ENCODE measurements at places on chromosomes 13 and 19.

DNA sequence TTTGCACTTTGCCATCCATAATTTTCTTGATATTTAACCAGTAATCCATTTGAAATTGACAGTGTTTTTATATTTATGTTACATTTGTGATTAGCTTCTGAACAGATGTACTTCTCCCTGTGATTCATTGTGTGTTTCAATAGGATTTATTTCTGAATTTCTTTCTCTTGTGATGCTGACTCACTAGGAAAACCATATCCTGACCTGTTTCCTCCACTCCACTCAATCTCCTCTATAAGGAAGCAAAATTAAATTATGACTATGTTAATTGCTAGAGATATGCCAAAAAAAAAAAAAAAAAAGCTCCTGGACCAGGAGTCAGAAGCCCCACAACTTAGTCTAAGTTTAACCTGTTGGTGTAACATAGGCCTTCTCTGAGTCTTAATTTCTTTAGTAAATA, 614.6 kb upstream of the SPRY2 start:
- H3K36me3 ChIP-seq = no peaks in the 10 kb centered on the region
- H3K4me3 ChIP-seq = no peak overlapping the region
- no peaks in the 10 kb centered on the region for H3K4me1 ChIP-seq
- no peak overlapping the region for H3K27ac ChIP-seq

DNA sequence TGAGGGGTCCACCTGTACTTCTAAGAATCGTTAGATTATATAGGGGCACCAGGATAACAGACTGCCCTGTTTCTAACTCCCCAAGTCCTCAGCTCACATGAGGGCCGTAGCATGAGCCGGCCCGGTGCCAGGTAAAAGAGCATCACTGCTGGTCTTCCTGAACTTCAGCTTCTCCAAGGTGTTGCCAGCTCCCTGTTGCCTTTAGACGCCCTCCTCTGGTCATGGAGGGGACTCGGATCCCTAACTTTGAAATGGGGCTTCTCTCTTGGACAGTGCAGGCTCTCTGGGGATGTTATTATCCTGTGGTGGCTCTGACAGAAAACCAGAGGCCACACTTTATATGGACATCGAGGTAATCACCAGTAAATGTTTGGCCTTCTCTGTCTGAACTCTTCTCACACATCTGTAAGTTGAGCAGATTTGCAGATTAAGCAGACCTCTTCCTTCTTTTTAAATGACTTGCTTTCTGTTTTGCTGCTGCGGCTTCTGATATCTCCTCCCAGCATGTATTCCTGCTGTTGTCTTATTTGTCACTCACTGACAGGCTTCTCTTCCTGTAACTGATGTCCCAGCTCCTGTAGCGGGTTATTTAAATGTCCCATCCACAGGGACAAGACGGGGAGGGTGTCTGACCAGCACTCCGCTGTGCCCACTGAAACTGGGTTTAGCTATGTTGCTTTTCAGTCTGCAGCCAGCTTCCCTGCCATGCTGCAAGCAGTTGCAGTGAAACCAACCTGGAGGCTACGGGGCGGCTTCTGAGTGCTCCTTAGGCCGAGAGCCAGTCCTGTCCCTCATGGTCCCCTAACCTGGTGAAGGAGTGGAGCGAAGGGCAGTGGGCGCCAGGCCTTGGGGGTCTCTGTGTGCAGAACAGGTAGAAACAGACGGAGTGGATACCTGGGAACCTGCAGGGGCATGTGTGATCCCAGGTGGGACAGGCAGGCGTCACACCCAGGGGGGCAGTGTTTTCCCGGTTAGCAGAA, 39.2 kb downstream of the TSSK6 start:
- H3K27me3 ChIP-seq = no peaks in the 10 kb centered on the region
- H3K4me3 ChIP-seq = no peak overlapping the region
- no peak for DNase-seq
- no peaks in the 10 kb centered on the region for H3K36me3 ChIP-seq
- no peak overlapping the region for H3K27ac ChIP-seq

GRCh38 chr13:73288596-73288995, 229.8 kb downstream of the KLF5 start:
- H3K4me3 ChIP-seq = no peak overlapping the region
- H3K36me3 ChIP-seq = no peaks in the 10 kb centered on the region
- H3K27me3 ChIP-seq = no peaks in the 10 kb centered on the region
- H3K27ac ChIP-seq = no peak overlapping the region

GRCh38 chr13:19185865-19186645, 4.4 kb upstream of the TUBA3C start:
- H3K27ac ChIP-seq = no peak overlapping the region
- peak; percentile 4 for DNase-seq
- H3K36me3 ChIP-seq = no peaks in the 10 kb centered on the region

- peak; percentile 70 for DNase-seq
- H3K36me3 ChIP-seq = no peaks in the 10 kb centered on the region
- H3K27ac ChIP-seq = peak within 1 kb of the TSS; percentile 23
- H3K4me3 ChIP-seq = peak within 1 kb of the TSS; percentile 55
- H3K27me3 ChIP-seq = no peaks in the 10 kb centered on the region
- no peaks in the 10 kb centered on the region for H3K4me1 ChIP-seq
These were observed at the start of gene LRRC63 for GRCh38 chr13:46211483-46212351. Gene LRRC63 (plus strand): TSS chr13:46211928. CDS start chr13:46213035, 1,107 bp downstream.

DNA sequence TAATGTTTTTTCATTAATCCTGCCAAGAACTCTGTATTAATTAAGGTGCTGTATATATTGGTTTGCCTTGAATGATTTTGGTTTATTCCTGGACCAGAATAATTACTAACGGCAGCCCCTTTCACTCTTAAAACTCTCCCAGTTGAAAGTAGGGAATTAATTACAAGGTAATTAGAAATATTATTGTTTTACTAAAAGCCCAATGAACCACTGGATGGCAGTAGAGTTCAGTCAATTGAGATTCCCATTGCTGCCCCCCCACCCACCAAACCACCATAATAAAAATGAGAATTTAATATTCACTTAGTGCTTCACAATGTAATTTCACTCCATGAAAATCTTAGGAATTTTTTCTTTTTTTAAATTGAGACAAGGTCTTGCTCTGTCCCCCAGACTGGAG, 13.7 kb downstream of the WBP4 start:
- no peak overlapping the region for H3K27ac ChIP-seq
- no peaks in the 10 kb centered on the region for H3K36me3 ChIP-seq
- no peak for DNase-seq
- no peak overlapping the region for H3K4me3 ChIP-seq

- H3K4me1 ChIP-seq = no peaks in the 10 kb centered on the region
- H3K27ac ChIP-seq = no peak overlapping the region
- no peaks in the 10 kb centered on the region for H3K27me3 ChIP-seq
- DNase-seq = peak; percentile 22
- no peaks in the 10 kb centered on the region for H3K36me3 ChIP-seq
These were observed 1124.9 kb downstream of the EFNB2 start for GRCh38 chr13:105410602-105411001.

GRCh38 chr19:50943074-50943828, 9.6 kb downstream of the KLK5 start:
- H3K4me1 ChIP-seq = no peaks in the 10 kb centered on the region
- H3K36me3 ChIP-seq = no peaks in the 10 kb centered on the region
- H3K4me3 ChIP-seq = no peak overlapping the region
- H3K27ac ChIP-seq = no peak overlapping the region

- no peaks in the 10 kb centered on the region for H3K4me1 ChIP-seq
- no peaks in the 10 kb centered on the region for H3K27me3 ChIP-seq
- DNase-seq = no peak
- H3K36me3 ChIP-seq = no peaks in the 10 kb centered on the region
- H3K27ac ChIP-seq = peak overlapping the region; percentile 22
These were observed 20.4 kb upstream of the CPB2 start for GRCh38 chr13:46124967-46125933.

GRCh38 chr13:85799097-85799582, at the start of gene SLITRK6:
Gene SLITRK6 (minus strand): TSS chr13:85799419. CDS start chr13:85796508, 2,911 bp downstream.
- H3K4me3 ChIP-seq = no peak within 1 kb of the TSS
- no peaks in the 10 kb centered on the region for H3K27me3 ChIP-seq
- no peaks in the 10 kb centered on the region for H3K36me3 ChIP-seq
- no peak within 1 kb of the TSS for H3K27ac ChIP-seq

- no peak for DNase-seq
- H3K27me3 ChIP-seq = no peaks in the 10 kb centered on the region
- H3K36me3 ChIP-seq = no peaks in the 10 kb centered on the region
These were observed 36.2 kb upstream of the GTF3A start for GRCh38 chr13:27388241-27388640.

- H3K27ac ChIP-seq = no peak overlapping the region
- H3K4me3 ChIP-seq = no peak overlapping the region
- H3K36me3 ChIP-seq = no peaks in the 10 kb centered on the region
- no peaks in the 10 kb centered on the region for H3K4me1 ChIP-seq
These were observed 6.9 kb downstream of the DCLK1 start for GRCh38 chr13:36124236-36124822.

DNA sequence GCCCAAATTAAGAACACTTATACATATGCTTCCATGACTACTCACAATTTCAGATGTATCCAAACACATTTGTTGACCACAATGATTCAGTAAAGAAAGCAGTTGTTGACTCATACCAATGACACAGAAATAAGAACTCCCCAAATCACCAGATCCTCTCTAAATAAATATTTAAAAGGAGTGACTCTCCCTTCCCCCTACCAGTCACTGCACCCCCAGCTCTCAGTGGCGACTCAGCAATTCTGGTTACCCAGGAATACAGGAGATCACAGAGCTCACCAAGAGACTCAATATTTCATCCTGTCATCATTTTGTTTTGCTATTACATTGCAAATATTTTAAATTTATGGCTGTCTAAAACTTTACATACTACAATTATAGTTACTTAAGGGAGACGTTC, 131.5 kb downstream of the RGCC start:
- no peak overlapping the region for H3K4me3 ChIP-seq
- H3K27me3 ChIP-seq = no peaks in the 10 kb centered on the region
- no peaks in the 10 kb centered on the region for H3K4me1 ChIP-seq
- peaks cover 3% of the 10 kb centered on the region for H3K36me3 ChIP-seq
- no peak overlapping the region for H3K27ac ChIP-seq
- no peak for DNase-seq

GRCh38 chr19:1591421-1592023, 1.1 kb downstream of the MBD3 start:
- H3K4me3 ChIP-seq = peak overlapping the region; percentile 73
- H3K27ac ChIP-seq = peak overlapping the region; percentile 87
- H3K27me3 ChIP-seq = no peaks in the 10 kb centered on the region

DNA sequence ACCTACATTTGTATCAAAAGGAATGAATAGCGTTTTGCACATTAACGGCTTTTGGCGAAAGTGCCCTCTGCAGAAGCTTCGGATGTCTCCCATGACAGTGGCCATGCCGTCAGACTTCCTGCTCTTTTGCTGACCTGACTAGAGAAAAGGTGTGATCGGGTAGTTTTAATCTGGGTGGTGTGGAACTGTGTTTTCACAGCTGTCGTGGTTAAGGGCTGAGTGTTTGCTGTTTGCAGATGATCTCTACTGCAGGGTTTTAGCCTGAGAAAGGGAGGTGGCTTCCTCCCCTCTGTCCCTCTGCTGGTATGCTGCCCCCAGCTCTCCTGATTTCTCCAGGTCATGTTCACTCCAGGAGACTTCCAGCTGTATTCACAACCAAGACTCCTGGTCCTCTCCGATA, 22.4 kb downstream of the ZNF71 start:
- H3K4me1 ChIP-seq = no peaks in the 10 kb centered on the region
- peaks cover 6% of the 10 kb centered on the region for H3K36me3 ChIP-seq
- no peak overlapping the region for H3K27ac ChIP-seq

DNA sequence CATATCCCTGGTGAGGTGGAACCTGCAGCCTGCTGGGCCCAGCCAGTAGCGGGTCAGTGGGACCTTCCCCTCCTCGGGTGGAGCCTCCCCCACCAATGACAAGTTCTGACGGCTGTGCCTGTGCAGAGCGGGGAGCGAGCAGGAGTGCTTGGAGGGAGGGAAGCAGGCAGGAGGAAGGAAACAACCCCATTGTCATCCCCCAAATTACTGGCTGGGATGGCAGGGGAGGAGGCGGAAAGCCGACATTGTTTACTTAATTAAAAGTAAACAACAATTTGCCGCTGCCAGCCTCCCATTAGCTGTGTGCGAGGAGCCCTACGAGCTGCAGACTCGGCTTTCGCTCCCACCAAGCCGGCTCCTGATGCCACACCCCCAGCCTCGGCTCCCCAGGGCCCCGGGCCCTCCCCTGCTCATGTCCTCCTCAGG, 45.5 kb downstream of the LYL1 start:
- H3K4me3 ChIP-seq = no peak overlapping the region
- no peaks in the 10 kb centered on the region for H3K36me3 ChIP-seq
- peaks cover 69% of the 10 kb centered on the region for H3K4me1 ChIP-seq
- DNase-seq = no peak
- peak overlapping the region; percentile 100 for H3K27ac ChIP-seq

DNA sequence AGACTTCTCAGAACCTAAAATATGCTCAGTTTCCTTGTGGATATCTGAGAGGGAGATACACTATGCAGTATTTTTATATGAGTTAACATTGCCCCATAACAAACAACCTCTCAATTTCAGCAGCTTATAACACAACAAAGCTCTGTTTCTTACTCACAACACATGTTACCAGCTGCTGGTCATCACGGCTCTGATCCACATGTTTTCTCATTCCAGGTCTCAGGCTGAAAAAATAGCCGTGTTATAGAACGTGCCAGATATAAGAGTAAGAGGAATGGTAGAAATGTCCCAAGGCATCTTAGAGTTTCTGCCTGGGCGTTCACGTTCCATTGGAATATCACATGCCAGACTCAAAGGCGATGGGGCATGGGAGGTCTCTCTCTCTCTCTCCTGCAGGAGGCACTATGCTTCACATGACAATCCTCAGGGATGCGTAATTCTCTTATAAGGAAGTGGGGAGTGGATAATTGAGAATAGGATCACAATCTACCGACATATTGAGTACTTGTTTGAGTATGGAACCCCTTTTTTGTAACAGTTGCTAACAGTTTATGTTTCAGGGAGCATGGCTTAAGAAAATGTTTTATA, 246.6 kb downstream of the NHLRC3 start:
- no peaks in the 10 kb centered on the region for H3K4me1 ChIP-seq
- no peaks in the 10 kb centered on the region for H3K27me3 ChIP-seq
- DNase-seq = no peak
- H3K27ac ChIP-seq = no peak overlapping the region
- H3K36me3 ChIP-seq = no peaks in the 10 kb centered on the region
- no peak overlapping the region for H3K4me3 ChIP-seq

DNA sequence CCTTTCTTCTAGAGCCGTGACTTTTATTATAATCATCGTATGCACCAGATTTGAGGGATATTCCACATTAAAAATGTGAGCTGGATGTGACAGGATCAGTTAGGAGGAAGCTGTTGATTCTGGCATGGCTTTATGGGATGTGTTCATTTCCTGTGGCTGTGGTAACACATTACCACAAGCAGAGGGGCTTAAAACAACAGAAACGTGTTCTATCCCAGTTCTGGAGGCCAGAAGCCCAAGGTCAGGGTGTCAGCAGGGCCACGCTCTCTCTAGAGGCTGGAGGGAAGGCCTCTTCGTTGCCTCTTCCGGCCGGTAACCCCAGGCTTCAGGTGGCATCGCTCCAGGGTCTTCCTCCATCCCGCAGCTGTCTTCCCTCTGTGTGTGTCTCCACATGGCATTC, 14.5 kb downstream of the MED25 start:
- no peak overlapping the region for H3K4me3 ChIP-seq
- H3K36me3 ChIP-seq = no peaks in the 10 kb centered on the region
- H3K4me1 ChIP-seq = no peaks in the 10 kb centered on the region
- H3K27me3 ChIP-seq = no peaks in the 10 kb centered on the region
- H3K27ac ChIP-seq = no peak overlapping the region

GRCh38 chr13:22263185-22263584, 592.3 kb downstream of the FGF9 start:
- H3K4me1 ChIP-seq = no peaks in the 10 kb centered on the region
- DNase-seq = no peak
- no peaks in the 10 kb centered on the region for H3K27me3 ChIP-seq
- H3K27ac ChIP-seq = no peak overlapping the region
- H3K4me3 ChIP-seq = no peak overlapping the region
- H3K36me3 ChIP-seq = no peaks in the 10 kb centered on the region

- DNase-seq = no peak
- H3K27me3 ChIP-seq = no peaks in the 10 kb centered on the region
- H3K27ac ChIP-seq = no peak overlapping the region
- no peaks in the 10 kb centered on the region for H3K36me3 ChIP-seq
- H3K4me3 ChIP-seq = no peak overlapping the region
These were observed 43.8 kb downstream of the SERP2 start for GRCh38 chr13:44417446-44417845.

Data from breast epithelium (tissue), 4 donors.